Lung (tissue), 17 donors: ENCODE measurements at places on chromosomes 4 and X. TPM values are rescaled to one million over a fixed set of nuclear protein-coding genes. Genes with fewer than 3 reads are reported as not detected.

GRCh38 chrX:129777218-129778030 is 2.3 kb upstream of the SASH3 start:
- DNase-seq, result peak; percentile 22

DNA sequence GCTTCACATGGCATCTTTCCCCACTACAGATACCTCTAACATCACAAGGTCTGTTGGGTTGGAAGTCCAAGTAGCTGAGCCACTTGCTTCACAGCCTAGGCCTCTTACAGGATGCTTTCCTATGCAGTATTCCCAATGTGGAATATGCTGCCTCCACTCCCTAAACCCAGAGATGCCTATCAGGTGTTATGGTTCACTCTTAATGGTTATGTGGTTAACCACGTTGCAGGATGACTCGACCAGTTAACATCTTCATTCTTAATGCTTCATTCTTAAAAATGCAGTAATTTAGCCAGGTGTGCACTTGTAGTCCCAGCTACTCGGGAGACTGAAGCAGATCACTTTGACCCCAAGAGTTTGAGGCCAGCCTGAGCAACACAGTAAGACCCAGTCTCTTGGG is 24.2 kb downstream of the HAUS3 start:
- DNase-seq, result no peak

DNA sequence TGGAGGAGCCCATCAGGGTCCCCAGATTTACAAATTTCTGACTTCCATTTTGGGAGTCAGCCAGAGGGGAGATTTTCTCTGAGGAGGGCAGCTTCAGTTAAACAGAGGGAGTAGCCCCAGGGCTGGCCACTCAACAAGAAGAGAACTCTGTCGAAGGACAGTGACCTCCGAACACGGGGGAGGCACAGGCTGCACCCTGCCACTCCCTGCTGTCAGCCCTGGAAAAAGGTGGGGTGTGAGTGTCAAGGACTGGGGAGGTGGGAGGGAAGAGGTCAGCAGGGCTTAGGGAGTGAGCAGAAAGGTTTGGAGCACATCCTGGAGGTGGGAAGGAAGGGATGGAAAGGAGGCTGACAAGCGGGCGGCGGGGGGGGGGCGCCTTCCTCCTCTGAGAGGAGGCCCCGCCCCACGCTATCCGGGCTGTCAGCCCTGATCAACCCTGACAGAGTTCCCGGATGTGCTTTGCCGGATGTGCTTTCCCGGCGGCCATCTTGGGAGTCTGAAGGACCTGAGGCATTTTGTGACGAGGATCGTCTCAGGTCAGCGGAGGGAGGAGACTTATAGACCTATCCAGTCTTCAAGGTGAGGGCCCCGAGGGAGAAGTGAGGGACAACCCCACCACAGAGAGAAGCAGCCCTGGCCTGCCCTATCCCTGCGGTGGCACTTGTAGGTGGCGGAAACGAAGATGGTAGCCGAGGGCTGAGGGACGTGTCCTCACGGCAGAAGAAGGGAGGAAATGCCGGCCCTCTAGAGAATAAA is at the start of gene MAGEC1:
Gene MAGEC1, plus strand, starts transcription at position 495 of the 756 bp plus-strand sequence. CDS start 1,179 bp downstream, outside the sequence.
- no peak for DNase-seq

DNA sequence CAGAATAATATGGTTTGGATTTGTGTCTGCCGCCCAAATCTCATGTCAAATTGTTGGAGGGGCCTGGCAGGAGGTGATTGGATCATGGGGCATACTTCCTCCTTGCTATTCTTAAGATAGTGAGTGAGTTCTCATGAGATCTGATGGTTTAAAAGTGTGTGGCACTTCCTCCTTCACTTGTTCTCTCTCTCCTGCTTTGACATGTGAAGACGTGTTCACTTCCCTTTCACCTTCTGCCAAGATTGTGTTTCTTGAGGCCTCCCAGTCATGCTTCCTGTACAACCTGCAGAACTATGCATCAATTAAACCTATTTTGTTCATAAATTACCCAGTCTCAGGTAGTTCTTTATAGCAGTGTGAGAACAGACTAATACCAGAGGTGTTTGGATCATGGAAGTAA is 325.7 kb upstream of the GIMD1 start:
- DNase-seq, result no peak

DNA sequence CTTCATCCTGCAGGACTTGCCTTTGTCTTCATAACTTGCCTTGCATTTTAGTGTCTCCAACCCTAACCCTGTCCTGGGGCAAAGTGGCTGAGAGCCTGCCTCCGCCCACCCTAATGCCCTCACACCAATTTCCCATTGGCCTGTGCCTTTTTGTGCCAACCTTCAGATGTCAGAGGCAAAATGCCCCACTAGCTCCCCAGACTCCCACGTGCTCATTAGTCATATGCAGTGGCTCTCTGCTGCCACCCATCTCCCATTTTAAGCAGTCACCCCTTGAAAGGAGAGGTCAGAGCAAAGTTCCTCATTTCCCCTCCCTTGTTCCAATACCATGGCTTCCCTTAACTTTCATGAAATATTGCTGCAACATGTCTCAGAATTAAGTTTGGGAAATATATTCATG is 74.8 kb upstream of the PASD1 start:
- DNase-seq, result peak; percentile 1

DNA sequence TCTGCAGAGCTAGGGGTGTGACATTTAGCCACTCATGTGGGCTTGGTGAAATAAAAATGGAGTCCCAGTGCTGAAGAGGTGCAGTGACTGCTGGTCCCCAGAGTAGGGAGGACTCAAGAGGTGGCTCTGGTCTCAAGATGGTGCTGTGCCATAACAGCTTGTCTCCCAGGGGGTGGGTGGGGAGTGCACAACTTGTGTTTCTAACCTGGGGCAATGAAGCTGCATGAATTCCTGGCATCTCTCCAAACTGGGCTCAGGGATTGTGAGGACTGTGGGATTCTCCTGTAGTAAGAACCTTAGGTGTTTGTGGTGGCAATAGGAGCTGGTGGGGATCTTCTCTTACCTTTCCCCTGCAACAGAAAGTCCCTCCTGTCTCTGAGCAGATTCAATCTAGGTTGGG is 278.9 kb upstream of the SFRP2 start:
- no peak for DNase-seq

DNA sequence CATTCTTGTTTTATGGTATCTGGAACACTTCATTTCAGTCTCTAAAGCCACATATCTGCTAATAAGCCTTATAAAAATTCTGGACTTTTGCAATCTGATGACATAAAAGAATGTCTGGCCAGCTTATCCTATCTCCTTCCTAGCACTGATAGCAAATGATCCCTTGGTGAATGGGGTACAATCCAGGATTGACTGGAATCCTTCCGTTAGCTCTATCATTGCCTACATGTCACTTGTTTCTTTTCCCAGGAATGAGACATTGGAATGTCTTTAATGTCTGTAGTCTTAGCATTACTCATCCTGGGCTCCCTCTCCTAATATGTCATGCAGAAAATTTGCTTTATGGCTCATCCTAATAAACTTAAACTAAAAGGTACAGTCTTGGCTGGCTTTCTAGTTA is 14.8 kb upstream of the PABPC4L start:
- DNase-seq, result no peak

- no peak for DNase-seq
Observed at GRCh38 chr4:167221084-167221483, 13.2 kb downstream of the SPOCK3 start.

DNA sequence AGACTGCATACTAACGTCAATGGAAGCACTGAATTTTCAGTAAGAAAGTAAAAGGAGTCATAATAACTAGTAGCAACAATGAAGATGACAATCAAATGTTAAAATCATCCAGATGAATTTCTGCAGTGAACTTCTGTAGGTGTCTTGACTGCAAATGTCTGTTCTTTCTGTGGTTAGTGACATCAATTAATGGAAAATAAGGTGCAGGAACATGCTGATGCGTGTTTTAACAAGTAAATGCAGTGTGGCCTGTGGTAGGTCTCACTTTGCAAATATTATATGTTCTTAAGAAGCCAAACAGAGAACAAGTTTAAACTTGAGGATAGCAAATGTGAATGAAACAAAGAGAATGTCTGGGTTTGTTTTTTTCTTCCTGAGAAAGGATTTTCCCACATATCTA is 2.6 kb upstream of the DTHD1 start:
- DNase-seq, result no peak

DNA sequence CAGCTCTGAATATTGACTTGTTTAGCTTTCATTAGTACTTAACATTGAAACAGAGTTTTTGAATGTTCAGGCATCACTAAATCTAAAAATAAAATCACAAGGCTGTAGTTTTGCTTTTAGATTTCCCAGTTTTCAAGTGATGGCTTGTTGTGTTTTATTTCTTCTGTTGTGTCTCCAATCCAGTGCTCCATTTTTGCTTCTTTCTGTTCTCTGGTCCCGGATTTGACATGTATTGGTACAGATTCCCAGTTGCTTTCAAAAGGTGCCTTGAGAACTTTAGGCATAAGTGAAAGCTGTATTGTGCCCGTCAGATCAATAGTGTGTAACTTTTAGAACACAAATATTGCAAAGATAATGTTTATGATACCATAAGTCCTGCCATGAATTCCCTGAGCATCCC is 53.2 kb downstream of the ARHGAP10 start:
- DNase-seq, result no peak

DNA sequence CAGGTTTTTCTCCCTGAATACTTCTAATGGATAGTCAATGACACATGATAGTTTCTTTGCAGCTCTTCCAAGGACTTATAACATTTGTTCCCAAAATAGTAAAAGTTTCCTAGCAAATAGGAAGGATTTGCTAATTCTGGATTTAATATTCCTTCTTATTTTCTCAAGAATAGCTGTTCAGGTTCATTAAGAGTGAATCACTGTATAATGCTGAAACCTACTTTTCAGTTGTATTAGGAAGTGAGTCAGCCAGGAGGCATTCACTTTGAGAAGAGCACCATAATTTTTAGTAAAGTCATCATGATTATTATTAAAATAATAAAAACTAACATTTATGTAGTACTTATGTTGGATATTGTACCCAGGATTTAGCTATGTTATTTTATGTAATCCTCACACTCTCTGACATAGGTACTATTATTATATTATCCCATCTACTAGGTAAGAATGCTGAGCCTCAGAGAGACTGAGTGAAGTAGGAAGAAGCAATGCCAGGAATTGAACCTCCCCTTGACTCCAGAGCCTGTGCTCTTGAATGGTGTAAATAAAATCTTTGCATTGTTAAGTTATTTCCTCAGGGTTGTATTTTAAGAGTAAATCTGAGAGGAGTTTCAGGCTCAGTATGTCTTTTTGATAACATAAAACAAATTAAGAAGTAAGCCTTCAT is 114.8 kb downstream of the REELD1 start:
- DNase-seq, result no peak

DNA sequence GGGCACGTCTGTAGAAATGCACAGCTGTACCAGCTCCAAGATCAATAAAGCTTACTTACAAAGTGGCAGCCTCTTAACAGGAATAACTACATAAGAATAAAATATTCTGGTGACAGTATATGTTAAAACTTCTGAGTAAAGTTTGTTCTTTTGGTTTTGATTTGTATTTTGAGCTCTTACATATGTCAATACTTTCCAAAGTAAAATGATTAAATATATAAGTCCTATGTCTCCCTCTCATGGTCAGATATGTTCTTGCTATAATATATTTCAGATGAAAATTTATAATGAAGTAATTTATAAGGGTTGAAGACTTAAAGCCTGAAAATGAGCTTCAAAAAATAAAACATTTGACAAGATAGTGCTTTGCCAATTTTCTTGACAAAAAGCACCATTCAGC is 254.4 kb downstream of the NPFFR2 start:
- peak; percentile 56 for DNase-seq

IL13RA2 gene
- 3.3 TPM for total RNA-seq

RBM47 gene
- total RNA-seq, result 119 TPM

TLR10 gene
- 4.4 TPM for total RNA-seq

KLF8 gene
- 33.1 TPM for total RNA-seq

KLB gene
- total RNA-seq, result 0.80 TPM

RXFP1 gene
- total RNA-seq, result 2.5 TPM

AMBN gene
- not detected for total RNA-seq

MAOB gene
- total RNA-seq, result 19.6 TPM

EMD gene
- total RNA-seq, result 33.0 TPM
